ENCODE measurements at places on chromosomes 2 and 18. TPM values are rescaled to one million over a fixed set of nuclear protein-coding genes. Genes with fewer than 3 reads are reported as not detected.

Gene THSD7B
- not detected for total RNA-seq

Gene RPS27A
- total RNA-seq = 2,773 TPM

Gene YIPF4
- 52.6 TPM for total RNA-seq

Gene TMEM163
- total RNA-seq = 0.12 TPM

Gene ESPNL
- 0.13 TPM for total RNA-seq

Gene TWSG1
- 18.1 TPM for total RNA-seq

Gene GNAL
- total RNA-seq = 4.8 TPM

Gene IDH1
- total RNA-seq = 81.9 TPM

Gene EFR3B
- 16.8 TPM for total RNA-seq

Gene HOXD13
- total RNA-seq = 0.34 TPM

Gene HPCAL1
- 127 TPM for total RNA-seq

Gene SERPINB4
- 0.17 TPM for total RNA-seq

Gene PFN4
- 1.2 TPM for total RNA-seq

Gene CYP27A1
- 0.14 TPM for total RNA-seq

Gene TMEM17
- 5.1 TPM for total RNA-seq

Gene MALL
- 130 TPM for total RNA-seq

Gene CPO
- not detected for total RNA-seq

Gene ATOH8
- 5.7 TPM for total RNA-seq

Gene ABHD3
- total RNA-seq = 26.4 TPM

Gene CENPO
- 51.1 TPM for total RNA-seq

Gene HOXD12
- total RNA-seq = not detected

Gene FLACC1
- not detected for total RNA-seq

Gene GALNT14
- 52.7 TPM for total RNA-seq

Gene GPR75
- total RNA-seq = 2.6 TPM

Gene ACMSD
- total RNA-seq = not detected

Gene SLC9A4
- not detected for total RNA-seq

Gene WDR43
- 88.1 TPM for total RNA-seq

Gene AQP12B
- not detected for total RNA-seq

Gene ERBB4
- not detected for total RNA-seq

Gene C1GALT1C1L
- total RNA-seq = 1.2 TPM

Gene REG1B
- total RNA-seq = not detected

Gene CAVIN2
- 10.3 TPM for total RNA-seq

Gene MFF
- total RNA-seq = 108 TPM

Gene AGAP1
- total RNA-seq = 18.8 TPM

Gene UCN
- 2.3 TPM for total RNA-seq

Gene NIFK
- 82.6 TPM for total RNA-seq

Gene ERICH2
- total RNA-seq = not detected

Gene OSBPL6
- total RNA-seq = 6.5 TPM

Gene COL5A2
- total RNA-seq = 87.6 TPM

Gene ANKRD53
- total RNA-seq = 0.11 TPM

Gene TXNDC2
- 0.21 TPM for total RNA-seq

Gene KLHL29
- 5.1 TPM for total RNA-seq

Gene CBLN2
- total RNA-seq = 0.05 TPM

Gene CNGA3
- total RNA-seq = not detected

Gene ATP8B1
- 9.0 TPM for total RNA-seq

Gene DNER
- total RNA-seq = 8.5 TPM

Gene KCNJ3
- total RNA-seq = not detected

Gene CACNB4
- total RNA-seq = 0.14 TPM

Gene UGT1A5
- not detected for total RNA-seq

Gene FAM237A
- not detected for total RNA-seq

Gene NT5C1B
- total RNA-seq = not detected

Gene COLEC11
- 0.67 TPM for total RNA-seq

Gene LRP2
- under 0.01 TPM for total RNA-seq

Gene CCDC88A
- 25.9 TPM for total RNA-seq

Gene ANKRD62
- total RNA-seq = not detected

Gene BOK
- 21.8 TPM for total RNA-seq

Gene PHLPP1
- total RNA-seq = 6.4 TPM

All from A549 treated with CpdA at 1 μM for 4 hours (cell line).